Smooth muscle cell of the brain vasculature (primary cell): ENCODE measurements at places on chromosomes 3 and 15.

- DNase-seq, result no peak
These were observed 139.6 kb upstream of the CGNL1 start for GRCh38 chr15:57236561-57237300.

DNA sequence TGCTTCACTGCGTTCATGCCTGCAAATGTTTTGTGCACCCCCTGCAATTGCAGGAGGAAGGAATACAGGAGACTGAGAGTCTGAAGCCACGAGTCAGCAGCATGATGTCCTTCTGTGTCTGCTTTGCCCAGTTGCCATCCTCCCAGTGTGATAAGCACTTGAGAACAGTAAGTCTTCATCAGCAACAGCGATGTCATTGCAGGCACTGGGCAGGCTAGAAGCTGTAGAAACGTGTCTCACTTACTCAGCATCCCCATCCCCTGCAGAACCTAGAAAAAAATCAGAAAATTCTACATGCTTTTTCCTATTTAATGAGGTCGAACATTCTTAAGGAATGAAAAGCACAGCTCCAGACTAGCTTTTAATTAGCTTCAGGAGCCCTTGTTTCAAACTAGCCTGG, 156.5 kb upstream of the LPP start:
- DNase-seq, result no peak

DNA sequence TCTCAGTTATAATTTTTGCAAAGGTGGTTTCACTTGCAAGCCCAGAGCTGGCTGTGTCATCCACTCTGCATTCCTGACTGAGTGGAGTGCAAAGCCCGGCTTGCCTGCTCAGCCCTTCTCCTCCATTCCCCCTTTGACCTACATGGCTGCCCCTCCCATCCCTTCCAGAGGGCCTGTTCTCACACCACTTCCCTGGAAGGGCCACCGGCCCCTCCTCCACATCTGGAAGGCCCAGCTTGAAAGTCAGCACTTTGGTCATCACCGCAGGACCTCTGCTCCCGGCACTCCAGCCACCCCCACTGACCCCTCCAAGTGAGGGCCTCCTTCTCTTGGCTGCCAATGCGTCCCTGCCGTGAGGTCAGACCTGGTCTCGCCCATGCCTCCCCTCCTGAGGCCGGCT, 74.1 kb upstream of the RNF7 start:
- DNase-seq, result peak; percentile 17

GRCh38 chr15:99148851-99149276, 44.0 kb downstream of the SYNM start:
- DNase-seq, result no peak

GRCh38 chr15:89019436-89019835, 68.8 kb upstream of the ABHD2 start:
- no peak for DNase-seq

- DNase-seq, result no peak
These were observed 20.8 kb downstream of the CORO2B start for GRCh38 chr15:68599560-68600071.

DNA sequence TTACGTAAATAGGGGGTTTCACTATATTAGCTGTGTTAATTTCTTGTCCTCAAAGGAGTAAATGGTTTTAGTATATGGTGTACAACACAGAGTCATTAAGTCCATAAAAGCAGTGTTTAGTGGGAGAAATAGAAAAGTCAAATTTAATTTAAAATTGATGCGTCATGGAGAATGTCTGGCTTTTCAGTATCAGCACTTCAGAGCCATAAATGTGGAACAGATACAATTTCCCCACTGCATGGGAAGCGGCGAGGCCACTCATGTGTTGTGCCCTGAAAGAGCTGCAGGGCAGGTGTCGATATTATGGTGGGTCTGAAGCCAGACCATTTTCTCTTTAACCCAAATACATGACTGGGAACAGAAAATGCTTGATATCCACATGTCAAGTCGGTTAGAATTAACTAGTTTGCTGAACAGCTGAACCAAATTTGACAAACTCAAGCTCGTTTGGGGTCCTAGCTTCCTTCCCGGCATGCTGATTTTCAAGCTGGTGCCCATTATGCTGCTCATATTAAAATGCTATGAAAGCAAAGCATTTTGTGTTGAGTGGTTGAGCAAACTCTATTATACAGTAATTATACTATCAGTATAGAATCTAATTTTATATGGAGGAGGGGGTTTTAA, 364.6 kb upstream of the TBL1XR1 start:
- no peak for DNase-seq

- no peak for DNase-seq
These were observed 1.5 kb upstream of the SLC12A8 start for GRCh38 chr3:125213946-125214542.

- DNase-seq, result no peak
These were observed 240.7 kb downstream of the SHOX2 start for GRCh38 chr3:157865352-157866000.

GRCh38 chr15:85035980-85036379, 54.3 kb downstream of the PDE8A start:
- no peak for DNase-seq

- no peak for DNase-seq
These were observed 227.3 kb downstream of the FOXP1 start for GRCh38 chr3:71356265-71356664.

DNA sequence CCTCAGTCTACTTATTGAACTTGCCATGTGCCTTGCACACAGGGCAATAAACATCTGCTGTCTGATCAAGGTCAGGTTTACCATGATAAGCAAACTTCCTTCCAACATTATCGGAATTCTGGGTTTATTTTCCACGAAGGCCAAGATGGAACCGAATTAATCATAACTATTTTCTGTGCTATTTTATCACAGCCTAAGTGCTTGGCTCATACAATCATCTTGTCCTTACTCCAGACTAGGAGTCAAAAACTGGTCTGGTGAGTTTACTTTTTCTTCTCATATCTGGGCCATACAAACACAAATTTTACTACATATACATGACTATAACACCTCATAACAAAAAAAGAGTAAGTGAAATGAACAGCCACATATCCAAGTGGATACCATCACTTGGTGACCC, 2.3 kb downstream of the FBN1 start:
- no peak for DNase-seq

DNA sequence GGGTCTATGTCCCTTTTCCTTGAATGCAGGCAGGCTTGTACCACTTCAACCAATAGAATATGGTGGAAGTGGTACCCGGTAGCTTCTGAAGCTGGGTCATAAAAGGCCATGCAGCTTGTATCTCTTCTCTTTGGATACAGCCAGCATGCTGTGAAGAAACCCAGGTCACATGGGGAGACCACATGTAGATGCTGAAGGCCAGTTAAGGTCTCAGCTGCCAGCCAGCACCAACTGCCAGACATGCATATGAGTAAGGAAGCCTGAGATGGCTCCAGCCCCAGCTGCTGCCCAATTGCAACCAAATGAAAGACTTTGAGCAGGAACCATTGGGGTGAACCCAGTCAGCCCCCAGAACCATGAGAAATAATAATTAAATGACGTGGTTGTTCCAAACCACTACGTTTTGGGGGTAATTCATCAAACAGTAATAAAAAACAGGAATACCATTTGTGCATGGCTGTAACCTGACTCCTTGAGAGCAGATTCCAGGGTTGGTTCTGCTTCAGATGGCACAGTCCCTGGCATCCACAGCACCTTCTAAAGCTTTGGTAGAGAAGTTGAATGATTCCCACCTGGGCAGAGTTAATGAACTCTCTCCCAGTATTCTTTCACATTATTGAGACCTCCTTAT, 3.8 kb downstream of the RBP2 start:
- DNase-seq, result no peak

GRCh38 chr3:11626084-11626463, 17.6 kb downstream of the VGLL4 start:
- no peak for DNase-seq

GRCh38 chr3:156781310-156782230, 44.6 kb upstream of the LEKR1 start:
- no peak for DNase-seq

- no peak for DNase-seq
These were observed 133.6 kb downstream of the TJP1 start for GRCh38 chr15:29688506-29689286.

DNA sequence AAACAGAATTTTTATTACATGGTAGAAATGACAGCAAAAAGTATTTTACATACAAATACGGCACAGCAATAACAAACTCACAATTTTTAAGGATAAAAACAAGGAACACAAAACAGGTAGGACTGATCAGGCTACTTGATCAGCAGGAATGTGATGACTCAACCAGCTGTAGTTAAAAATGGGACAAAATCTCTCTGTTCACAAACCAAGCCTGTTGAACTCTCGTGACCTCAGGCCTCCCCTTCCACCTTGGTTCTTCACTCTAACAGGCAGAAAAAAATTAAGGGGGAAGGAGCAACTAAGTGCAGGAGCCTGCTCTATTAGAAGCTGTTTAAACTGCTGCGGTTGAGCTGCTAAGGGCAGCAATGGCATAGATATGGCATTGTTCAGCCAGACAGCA, 18.7 kb downstream of the FBXL22 start:
- no peak for DNase-seq

- no peak for DNase-seq
These were observed 436.8 kb upstream of the CNTN4 start for GRCh38 chr3:1661839-1662238.

DNA sequence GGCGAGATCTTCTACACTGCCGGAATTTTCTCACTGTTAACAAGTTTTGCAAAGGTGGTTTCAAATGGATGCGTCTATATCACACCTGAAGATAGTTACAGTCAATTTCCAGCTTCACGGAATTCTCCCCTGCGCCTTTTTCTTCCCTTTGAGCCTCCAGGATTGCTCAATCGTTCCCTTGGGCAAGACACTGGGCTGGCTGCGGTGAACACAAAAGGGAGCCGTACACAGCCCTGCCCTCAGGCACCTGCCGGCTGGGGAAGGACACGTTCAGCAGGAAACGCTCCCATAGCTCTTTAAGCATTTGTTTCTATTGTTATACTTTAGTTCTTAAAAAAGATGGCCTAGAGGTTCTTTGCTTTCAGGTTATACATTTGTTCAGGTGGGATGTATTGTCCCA, 85.7 kb downstream of the C3orf70 start:
- DNase-seq, result no peak

DNA sequence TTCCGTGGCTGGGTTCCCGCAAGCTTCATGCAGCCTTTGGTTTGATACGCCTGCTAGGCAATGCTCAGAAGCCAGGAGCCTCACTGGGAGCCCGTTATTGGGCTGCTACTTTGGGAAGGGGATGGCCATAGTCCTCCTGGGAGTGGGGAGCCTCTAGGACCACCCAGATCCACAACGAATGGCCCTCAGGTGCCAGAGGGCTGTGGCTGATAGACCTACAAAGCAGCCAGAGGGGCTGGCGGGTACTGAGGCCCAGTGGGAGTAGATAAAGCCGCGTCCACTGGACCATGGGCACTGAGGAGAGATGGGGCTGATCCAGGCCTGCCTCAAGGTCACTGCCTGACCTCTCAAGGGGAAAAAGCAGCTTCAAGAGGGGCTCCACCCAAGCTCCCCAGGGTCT, 714 bp downstream of the GNAT1 start:
- no peak for DNase-seq

DNA sequence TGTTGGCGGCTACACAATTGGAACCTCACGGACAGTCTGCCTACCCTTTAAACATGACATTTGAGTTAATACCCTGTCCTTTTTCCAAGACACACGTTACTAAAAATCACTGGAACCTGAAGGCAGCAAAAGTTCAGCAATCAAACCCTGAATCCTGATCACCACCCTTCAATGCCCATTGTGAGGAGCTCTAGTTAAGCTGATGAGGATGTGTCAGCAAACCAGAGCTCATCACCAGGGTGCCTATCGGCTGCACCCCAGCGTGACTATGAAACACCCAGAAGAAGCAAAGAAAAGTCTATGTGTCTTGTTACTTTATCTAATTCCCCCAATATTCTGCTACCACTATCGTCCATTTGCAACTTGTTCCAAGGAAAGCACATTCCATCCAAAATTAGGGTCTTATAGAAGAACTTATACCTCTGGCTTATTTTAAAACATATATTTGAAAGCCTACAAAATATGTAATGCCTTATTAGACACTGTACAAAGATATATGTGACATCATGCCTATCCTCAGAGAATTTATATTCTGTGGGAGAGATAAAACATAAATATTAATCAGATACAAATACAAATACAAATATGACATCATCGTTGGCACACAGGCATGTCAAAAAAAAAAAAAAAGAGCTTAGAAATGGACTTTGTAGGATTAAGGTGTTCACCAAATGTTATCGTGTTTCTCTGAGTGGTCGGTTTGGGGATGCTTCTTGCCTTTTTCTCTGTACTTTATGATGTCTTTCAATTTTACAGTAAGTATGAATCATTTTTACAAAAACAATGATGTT, 219.7 kb upstream of the SETMAR start:
- no peak for DNase-seq

DNA sequence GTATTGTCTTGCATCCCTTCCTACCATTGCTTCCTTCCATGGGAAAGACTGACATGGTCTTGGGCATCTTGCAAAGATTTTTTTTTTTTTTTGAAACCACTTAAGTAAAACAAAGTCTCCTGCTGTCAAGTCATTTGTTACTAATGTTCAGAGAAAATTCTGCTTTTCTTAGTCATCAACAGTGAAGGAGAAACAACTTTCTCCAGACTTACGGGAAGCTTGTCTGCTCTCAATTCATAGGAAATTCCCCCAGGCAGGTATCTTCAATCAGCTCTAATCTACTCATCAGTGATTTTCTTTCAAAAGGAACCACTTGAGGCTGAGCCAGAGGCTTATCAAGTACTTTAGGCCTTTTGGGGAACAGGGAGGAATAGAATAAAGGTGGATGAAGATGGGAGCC, 15.9 kb upstream of the DRD3 start:
- DNase-seq, result no peak

DNA sequence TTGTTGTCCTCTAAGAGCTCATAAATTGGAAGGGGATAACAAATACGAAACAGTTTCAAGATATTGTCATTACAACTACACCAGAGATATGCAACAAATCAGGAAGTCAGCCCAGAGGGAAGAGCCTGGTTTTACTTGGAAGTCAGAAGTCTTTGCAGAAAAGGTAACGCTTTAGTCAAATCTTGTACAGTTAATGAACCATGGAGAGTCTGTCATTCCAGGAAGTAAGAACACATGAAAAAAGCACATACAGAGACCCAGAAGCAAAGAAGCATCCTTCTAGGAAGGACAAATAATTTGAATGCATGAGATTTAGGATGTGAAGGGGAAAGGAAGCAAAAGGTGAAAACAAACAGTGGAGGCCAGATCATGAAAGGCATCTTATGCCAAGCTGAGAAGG, 19.6 kb downstream of the DYNC1LI1 start:
- DNase-seq, result no peak

DNA sequence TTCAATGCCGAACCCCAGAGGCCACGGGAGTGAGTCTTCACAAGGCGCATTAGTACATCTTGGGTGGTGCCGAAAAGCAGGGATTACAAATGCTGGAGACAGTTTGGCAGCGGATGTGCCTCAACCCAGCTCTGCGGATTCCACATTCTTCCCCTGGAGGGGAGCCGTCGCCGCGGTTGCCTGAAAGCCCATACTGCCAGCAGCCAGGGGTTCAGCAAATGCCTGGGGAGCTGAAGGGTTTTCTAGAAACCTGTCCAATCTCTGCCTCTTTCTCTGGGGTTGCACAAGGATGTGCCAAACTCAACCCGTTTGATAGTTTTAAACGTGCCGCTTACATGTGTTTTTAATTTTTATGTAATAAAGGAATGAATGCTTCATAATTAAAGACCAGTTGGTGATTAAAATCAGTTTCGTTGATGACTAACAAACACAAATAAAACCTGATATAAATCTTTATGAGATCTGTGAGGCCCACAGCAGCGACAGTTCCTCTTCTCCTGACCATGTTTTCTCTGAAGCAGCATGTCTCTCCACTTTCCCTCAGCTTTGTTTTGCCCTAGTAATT, 74.6 kb upstream of the LEKR1 start:
- DNase-seq, result peak; percentile 71

- DNase-seq, result no peak
These were observed 233.3 kb downstream of the OPA1 start for GRCh38 chr3:193826159-193826795.
